Karpas-422 (cell line): ENCODE measurements at places on chromosomes 16 and 17. TPM values are rescaled to one million over a fixed set of nuclear protein-coding genes. Genes with fewer than 3 reads are reported as not detected.

GRCh38 chr16:25063865-25064264, 47.7 kb upstream of the LCMT1 start:
- no peaks in the 10 kb centered on the region for H3K36me3 ChIP-seq
- H3K27me3 ChIP-seq, result no peaks in the 10 kb centered on the region
- DNase-seq, result no peak
- no peak overlapping the region for H3K4me3 ChIP-seq
- no peak overlapping the region for H3K27ac ChIP-seq

DNA sequence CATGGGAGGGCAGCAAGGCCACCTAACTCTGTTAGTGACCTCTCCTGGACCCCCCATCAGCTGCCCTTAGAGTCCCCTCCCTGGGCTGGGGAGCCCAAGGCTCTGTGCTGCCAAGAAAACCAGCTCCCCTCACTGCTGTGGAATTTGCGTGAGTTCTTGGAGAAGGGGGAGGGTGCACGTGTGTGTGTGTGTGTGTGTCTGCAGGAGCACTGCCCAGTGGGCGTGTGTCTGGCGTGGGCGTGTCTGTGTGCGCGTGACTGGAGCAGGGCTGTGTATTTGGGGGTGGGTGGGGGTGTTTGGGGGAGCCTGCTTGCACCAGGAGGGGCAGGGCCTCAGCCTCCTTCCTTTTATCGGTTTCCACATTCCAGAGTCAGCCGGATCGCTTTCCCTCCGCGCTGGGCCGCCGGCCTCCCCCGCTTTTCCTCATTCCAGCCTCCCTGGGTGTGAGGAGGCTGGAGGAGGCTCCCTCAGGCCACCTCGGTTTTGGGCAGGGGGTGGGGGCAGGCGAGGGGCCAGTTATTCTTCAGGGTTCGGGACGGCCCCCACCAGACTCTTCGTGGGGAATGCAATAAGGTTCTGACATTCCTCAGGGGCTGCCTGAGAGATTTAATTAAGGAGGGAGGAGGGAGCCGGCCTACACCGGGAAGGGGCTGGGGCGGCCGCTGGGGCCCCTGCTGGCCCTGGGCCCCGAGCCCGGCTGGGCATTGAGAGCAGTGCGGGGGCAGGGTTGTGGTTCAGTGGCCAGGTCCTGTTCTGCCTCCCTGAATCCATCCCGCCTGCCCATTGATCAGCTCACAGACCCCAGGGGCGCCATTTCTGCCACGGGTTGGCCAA, 2.5 kb downstream of the VASN start:
- no peaks in the 10 kb centered on the region; the same call in 1 of the 2 replicates for H3K36me3 ChIP-seq
- peaks cover 31% of the 10 kb centered on the region for H3K4me1 ChIP-seq
- no peak for DNase-seq
- H3K27me3 ChIP-seq, result no peaks in the 10 kb centered on the region; the same call in 1 of the 2 replicates
- H3K27ac ChIP-seq, result no peak overlapping the region

DNA sequence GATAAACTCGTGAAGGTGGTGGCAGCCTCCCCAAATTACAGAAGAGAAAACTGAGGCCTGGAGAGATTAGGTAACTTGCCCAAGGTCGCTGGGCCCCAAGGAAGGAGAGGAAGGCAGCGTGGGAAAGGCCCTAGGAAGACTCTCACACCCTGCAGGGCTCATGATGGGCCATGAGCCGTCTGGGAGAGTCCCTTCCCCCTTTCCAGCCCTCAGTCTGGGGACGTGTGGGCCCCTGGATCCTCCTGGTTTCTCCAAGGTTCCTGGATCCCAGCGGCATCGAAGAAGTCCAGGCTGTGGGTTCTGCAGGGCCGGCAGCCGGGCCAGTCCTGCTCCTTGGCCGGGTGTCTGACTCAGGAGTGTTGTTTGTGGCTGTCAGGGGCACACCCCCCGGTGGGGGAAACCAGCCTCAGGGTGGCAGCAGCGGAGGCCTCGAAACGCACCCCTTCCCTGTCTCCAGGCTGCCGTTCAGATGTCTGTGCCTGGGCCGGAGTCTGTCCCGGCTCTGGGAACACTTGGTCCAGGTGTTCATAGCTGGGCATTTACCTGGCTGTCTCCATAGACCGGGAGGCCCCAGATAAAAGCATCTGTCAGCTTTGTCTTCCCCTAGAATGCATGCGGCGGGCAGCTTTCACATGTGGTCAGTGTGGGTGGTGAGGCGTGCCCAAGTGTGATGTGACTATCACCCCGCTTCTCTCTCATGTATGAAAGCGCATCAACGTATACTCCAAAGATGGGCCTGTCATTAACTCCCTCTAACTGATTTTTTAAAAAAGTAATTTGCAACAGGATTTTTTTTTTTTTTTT, 3.7 kb upstream of the RAP1GAP2 start:
- H3K4me3 ChIP-seq, result no peak overlapping the region
- no peak overlapping the region for H3K27ac ChIP-seq

DNA sequence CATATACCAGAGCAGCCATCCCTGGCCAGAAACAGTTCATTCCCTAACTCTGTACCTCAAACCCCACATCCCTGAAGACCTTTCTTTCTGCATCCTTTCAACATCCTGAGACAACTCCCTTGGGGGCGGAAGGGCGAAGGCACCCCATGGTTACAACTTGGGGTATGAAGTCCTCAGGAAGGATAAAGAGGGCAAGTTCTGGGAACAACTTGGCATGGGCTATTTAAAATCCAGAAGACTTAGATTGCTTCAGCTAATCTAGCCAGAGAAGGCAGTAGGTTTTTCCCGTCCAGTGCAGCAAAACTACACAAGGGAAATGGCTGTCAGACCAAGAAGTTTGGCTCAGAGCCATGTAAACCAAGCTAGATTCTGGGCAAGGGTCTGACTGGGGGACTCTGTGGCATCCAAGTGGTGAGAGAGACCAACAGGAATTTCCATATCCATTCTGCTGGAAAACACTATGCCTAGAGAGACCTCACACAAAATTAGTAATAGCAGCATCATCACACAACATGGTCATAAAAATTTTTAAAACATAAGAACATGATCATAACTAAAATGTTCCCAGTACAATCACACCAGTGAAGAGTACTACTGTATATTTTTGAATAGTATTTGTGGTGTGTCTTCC, 113.2 kb downstream of the CDYL2 start:
- H3K27ac ChIP-seq, result no peak overlapping the region
- no peak for DNase-seq
- no peak overlapping the region for H3K4me3 ChIP-seq
- H3K4me1 ChIP-seq, result peaks cover 4% of the 10 kb centered on the region; the same call in 1 of the 2 replicates
- no peaks in the 10 kb centered on the region for H3K36me3 ChIP-seq

- no peaks in the 10 kb centered on the region for H3K36me3 ChIP-seq
- H3K4me3 ChIP-seq, result no peak overlapping the region
- no peak overlapping the region for H3K27ac ChIP-seq
- H3K27me3 ChIP-seq, result no peaks in the 10 kb centered on the region
Measured at GRCh38 chr16:68972720-68973119, 129.4 kb downstream of the TANGO6 start.

DNA sequence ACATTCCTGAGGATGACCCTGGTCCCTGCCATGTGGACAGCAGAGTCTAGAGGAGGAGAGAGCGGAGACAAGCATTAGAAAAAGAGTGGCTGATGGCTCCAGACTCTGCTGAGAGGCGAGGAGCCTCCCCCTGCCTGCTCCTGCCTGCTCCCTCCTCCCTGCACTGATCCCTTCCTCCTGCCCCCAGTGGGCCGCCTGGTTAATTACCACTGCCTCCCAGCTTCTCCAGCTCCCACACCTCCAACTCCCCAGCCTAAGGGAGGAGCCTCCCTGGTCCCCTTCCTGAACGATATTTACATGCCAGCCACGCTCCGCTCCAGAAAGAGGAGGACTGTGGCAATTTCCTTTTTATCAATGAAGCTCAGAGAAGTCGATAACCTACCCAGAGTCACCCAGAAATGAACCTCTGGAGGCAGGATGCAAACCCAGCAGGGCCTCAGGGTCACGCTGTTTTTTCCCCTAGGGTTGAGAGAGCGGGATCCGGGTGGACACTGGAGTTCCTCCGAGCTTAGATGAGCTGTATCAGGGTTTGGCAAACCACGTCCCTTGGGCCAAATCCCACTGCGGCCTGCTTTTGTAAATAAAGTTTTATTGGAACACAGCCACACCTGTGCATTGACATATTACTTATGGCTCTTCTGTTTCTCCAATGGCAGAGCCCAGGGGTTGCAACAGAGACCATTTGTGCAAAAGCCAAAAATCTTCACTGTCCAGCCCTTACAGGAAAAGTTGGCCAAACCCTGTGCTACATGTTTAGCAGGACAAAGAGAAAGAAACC, 27.1 kb upstream of the JPH3 start:
- H3K4me3 ChIP-seq, result no peak overlapping the region
- no peaks in the 10 kb centered on the region for H3K4me1 ChIP-seq
- no peaks in the 10 kb centered on the region for H3K36me3 ChIP-seq
- DNase-seq, result no peak
- no peaks in the 10 kb centered on the region for H3K27me3 ChIP-seq

GRCh38 chr16:18800293-18800692, 1.1 kb downstream of the ARL6IP1 start:
- H3K27ac ChIP-seq, result peak overlapping the region; percentile 73
- peak overlapping the region; percentile 92 for H3K4me3 ChIP-seq
- no peak for DNase-seq
- no peaks in the 10 kb centered on the region for H3K27me3 ChIP-seq

GRCh38 chr17:58381124-58382035, 29.4 kb upstream of the SUPT4H1 start:
- no peak overlapping the region for H3K4me3 ChIP-seq
- H3K4me1 ChIP-seq, result peaks cover 27% of the 10 kb centered on the region
- no peak overlapping the region for H3K27ac ChIP-seq
- H3K27me3 ChIP-seq, result no peaks in the 10 kb centered on the region
- no peaks in the 10 kb centered on the region for H3K36me3 ChIP-seq

GRCh38 chr16:64974381-64974780, 147.5 kb downstream of the CDH11 start:
- DNase-seq, result no peak
- H3K27me3 ChIP-seq, result peaks cover 2% of the 10 kb centered on the region; the same call in 1 of the 2 replicates
- H3K27ac ChIP-seq, result no peak overlapping the region
- peaks cover 2% of the 10 kb centered on the region; the same call in 1 of the 2 replicates for H3K4me1 ChIP-seq
- no peaks in the 10 kb centered on the region for H3K36me3 ChIP-seq

GRCh38 chr17:6667516-6667915, 16.0 kb downstream of the C17orf100 start:
- no peak overlapping the region for H3K27ac ChIP-seq
- H3K4me1 ChIP-seq, result peaks cover 14% of the 10 kb centered on the region
- DNase-seq, result no peak

GRCh38 chr17:7852919-7853690, 1.8 kb upstream of the TMEM88 start:
- peaks cover 51% of the 10 kb centered on the region for H3K4me1 ChIP-seq
- H3K27me3 ChIP-seq, result no peaks in the 10 kb centered on the region
- no peak overlapping the region for H3K27ac ChIP-seq
- no peak overlapping the region for H3K4me3 ChIP-seq
- no peak for DNase-seq

DNA sequence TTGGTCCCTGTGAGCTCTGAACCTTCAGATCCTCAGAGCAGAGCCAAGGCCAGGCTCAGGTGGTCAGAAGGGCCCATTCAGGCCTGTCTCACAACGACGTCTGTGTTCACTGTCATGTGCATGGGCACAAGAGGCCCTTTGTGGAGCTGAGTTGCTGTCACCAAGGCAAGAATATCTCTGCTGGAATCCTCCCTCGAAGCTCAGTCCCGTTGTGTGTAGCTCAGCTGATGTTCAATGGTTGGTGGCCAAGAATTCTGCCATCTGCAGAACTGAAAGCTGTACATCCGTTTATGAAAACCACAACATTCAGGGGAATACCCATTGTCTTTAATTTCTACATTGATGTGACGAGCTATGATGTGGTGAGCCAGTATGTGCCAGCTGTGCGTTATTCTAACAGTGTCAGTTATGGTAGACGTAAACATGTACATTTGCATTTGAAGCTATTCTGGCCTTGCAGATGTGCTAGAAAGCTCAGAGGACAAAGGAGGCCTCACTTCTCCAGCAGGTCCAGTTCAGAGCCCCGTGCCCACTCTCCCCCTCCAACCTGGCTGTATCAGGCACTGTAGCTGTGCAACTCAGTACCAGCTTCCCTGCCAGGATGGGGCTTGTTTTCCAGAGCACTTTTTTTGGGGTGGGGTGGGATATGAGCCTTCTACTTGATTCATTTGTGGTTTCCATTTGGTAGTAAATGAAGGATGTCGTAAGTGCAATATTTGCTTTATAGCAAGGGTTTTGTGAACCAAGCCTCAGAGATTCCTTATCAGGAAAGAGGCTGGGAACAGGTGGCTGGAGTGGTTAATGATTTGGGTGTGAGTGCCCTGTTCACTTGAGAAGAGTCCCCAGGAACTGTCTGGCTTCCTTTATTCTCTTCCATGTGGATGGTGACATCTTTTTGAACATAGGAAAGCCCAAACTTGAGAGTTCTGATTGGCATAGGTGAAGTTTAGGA, 56.1 kb downstream of the B9D1 start:
- H3K4me3 ChIP-seq, result no peak overlapping the region
- no peaks in the 10 kb centered on the region for H3K27me3 ChIP-seq
- peaks cover 40% of the 10 kb centered on the region for H3K4me1 ChIP-seq
- H3K36me3 ChIP-seq, result no peaks in the 10 kb centered on the region

The SLC16A13 gene
- total RNA-seq, result 1.3 and 6.0 TPM in 2 replicates

The TMED6 gene
- 1.8 TPM in 1 of 2 replicates, not detected in the other for total RNA-seq

The ZNF750 gene
- not detected in 2 replicates for total RNA-seq
